NB4 (cell line): ENCODE measurements at places on chromosomes 13 and 19.
A peak's percentile ranks its signal among the peaks of the same experiment; 100 is the strongest.

- no peak for DNase-seq
These were observed 19.0 kb downstream of the PNPLA6 start for GRCh38 chr19:7554565-7554964.

DNA sequence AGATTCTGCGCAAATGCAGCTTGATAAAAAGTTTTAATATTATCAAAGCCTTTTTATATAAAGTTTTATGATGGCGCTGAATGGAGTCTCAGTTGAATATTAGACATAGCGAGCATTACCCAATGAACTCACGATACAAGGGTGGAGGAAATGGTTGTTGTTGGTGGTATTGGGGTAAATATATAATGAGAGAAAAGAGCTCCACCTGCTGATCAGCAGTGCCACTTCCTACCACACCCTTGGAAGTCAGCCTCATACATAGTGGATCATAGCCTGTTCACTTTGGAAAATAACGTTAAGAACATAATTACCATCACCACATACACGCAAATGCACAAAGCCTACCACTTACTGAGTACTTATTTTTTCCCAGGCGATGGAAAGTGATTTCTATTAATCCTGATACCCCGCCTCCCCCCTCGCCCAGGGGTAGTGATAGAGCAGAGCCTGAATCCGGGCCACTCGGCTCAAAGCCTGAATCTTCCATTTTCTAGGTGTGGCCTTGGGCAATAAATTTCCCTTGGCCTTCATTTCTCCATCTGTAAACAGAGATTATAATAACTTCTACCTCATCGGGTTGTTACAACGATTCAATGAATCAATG lies 358.3 kb downstream of the KLF5 start:
- peak; percentile 34 for DNase-seq

DNA sequence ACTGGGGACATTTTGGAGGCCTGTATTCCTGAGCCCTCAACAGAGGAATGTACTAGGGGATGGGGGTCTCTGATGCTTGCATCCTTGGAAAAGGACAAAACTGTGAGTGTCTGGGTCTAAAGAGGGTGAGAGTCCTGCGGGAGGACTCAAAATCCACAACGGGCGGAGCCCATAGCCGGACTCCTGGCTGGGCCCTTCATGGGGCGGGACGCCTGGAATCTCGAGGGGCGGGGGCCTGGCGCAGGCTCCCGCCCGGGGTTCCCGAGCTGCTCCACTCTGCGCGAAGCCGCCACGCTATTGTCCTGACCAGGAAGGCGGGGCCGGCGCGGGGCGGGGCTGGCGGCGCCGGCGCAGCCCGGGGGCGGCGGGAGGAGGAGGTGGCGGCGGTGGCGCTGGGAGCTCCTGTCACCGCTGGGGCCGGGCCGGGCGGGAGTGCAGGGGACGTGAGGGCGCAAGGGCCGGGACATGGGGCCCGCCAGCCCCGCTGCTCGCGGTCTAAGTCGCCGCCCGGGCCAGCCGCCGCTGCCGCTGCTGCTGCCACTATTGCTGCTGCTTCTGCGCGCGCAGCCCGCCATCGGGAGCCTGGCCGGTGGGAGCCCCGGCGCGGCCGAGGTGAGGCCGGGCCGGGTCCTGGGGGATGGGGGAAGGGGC lies at the start of gene APLP1:
Gene APLP1, plus strand, starts transcription at position 403 of the 651 bp plus-strand sequence. Its CDS starts 63 bp downstream, at position 466.
- peak; percentile 48 for DNase-seq

DNA sequence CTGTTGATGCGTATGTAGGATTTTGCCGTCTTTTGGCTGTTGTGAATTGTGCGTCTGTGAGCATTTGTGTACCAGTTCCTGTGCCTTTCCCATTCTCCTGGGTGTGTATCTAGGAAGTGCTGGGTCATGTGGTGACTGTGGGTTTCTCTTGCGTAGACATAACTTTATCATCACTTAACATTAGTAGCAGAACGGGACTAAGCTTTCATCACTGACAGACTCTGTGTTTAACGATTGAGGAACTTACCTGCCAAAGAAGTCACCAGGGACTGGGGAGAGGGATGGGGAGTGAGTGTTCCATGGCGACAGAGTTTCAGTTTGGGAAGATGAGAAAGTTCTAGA lies 15.0 kb downstream of the FZR1 start:
- no peak for DNase-seq

- no peak for DNase-seq
These were observed 952.4 kb downstream of the PCDH17 start for GRCh38 chr13:58583966-58584365.

- DNase-seq, result no peak
These were observed 555 bp downstream of the SAMD4B start for GRCh38 chr19:39342647-39343305.

DNA sequence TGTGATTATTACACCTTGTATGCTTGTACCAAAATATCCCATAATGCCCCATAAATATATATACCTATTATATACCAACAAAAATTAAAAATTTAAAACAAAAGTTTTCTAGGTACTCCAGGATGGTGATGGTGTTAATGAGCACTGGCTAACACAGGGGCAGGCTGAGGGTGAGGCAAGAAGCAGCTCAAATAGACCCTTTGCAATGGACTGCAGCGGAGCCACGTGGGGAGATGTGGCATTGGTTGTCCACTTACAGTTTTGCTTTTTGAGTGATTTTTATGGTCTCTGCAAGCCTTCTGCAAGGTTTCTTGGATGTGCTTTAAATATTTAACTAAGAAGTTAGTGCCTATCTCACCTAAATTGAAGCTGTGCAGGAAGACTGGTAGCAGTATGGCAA lies 132.9 kb downstream of the RAP2A start:
- peak; percentile 17 for DNase-seq

- no peak for DNase-seq
These were observed 15.9 kb upstream of the EPHX3 start for GRCh38 chr19:15248106-15248505.

DNA sequence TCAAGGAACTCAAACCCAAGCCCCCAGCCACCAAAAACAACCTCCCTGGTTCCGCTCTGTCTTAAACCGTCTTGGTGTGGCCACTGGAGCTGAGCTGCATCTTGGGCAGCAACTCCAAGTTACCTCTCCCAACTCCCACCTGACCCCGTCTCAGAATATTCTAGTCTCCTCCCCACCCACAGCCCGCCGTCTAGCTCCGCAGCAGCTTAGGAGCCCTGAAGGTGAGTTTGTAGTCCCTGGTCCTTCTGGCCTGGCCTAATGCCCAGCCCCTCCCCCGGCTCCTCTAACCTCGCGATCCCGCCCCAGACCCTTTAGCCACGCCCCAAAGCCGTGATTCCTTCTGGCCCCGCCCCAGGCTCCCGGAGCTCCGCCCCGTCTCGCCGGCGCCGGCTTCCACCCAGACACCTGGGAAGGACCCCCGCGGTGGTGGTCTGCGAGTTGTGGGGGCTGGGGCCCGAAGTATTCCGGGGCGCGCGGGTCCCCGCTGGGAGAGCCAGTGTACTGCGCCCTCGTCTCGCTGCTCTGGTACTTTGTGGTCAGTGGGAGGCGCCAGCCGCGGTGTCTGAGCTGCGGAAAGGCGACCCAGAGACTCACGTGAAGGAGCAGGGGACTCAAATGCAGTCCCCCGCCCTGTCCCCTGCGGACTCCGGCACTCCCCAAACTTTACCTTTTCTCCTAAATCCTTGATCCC lies 2.5 kb upstream of the LHB start:
- peak; percentile 46 for DNase-seq

DNA sequence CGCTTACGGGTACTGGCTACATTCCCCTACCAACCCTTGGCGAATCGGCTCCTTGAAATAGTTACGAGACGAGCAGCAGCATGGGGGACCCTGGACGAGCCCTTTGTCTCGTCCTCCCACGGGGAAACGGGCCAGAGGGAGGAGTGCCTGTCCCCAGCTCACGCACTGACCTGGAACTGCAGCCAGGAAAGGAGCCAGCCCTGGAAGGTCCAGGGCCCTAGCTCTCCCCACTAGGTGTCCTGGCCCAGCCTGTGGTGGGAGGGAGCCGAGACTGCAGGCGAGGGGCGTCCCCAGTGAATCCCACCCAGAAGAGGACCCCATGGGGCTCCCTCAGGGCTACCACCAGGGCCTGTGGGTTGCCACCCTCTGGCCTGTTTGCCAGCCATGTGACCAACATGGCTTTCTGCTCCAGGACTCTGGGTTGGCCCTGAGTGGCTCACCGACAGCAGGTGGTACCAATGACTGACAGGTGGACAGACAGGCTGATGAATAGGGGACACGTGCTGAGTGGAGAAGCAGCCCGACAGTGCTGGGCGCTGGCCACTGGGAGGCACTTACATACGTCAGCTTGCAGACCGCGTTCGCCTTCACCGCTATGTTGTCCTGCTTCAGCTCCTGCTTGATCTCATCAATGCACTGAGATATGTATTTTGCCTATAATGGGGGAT lies 13.2 kb downstream of the AP3D1 start:
- no peak for DNase-seq

DNA sequence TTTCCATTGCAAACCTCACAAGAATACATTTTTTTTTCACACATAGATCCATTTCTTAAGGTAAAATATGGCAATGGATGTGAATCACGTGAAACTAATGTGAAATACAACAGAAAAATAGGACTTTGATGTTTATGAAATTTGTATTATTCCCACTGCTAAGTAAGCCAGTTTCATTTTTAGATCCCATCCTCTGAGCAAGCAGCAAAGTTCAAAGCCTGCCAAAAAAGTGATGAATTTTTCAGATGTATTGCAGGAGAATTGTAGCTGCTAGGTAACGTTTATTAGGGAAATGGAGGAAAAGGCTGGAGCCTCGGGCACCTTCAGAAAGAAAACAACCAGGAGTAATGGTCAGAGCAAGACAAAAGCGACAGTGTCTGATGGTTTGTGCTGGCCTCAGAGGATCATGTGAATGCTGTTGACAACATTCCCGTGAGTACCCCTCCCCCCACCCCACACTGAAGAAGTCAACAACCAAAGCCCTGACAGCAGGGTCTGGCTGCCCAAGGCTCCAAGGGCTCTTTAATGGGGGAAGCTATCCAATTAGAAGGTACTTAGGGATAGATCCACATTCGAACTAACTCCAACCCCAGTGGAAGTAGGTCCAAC lies 95.5 kb downstream of the OXGR1 start:
- DNase-seq, result no peak

- DNase-seq, result no peak
These were observed 163.7 kb upstream of the KL start for GRCh38 chr13:32852526-32852925.

DNA sequence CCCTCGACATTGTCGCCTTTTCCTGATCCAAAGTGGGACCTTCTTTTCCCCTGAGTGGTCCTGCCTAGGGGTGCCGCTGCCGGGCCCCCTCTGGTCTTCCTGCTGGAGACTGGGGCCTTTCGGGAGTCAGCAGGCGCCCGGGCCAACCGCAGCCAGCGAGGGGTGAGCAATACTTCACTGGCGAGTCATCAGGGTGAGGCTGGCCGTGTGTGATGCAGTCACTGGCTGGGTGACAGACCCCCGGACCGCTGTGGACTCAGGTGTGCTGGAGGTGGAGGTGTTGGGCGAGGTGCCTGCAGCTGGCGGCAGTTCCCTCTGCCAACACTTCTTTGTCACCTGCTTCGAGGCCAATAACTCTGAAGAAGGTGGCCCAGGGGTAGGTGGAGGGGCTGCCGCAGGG lies 1.5 kb upstream of the CGB5 start:
- DNase-seq, result no peak

GRCh38 chr13:45481688-45482087 lies 16.9 kb downstream of the COG3 start:
- no peak for DNase-seq

DNA sequence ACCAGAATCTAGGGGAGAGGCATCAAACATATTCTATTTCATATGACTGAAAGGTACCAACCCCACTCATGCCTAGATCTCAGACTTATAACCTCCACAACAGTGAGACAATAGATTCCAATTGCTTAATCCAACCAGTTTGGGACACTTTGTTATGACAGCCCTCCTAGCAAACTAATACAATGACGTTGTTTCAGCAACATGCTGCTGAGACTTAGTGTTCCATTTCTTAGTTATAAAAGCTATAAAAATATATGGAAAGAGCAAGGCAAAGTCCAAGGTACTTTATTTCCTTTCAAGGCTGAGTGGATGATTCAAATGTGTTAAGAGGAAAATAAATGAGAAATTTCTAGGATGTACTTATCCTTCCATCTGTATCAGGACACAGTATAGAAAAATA lies 352.0 kb downstream of the FGF14 start:
- DNase-seq, result no peak

GRCh38 chr13:109235901-109236300 lies 550.5 kb downstream of the IRS2 start:
- DNase-seq, result no peak

DNA sequence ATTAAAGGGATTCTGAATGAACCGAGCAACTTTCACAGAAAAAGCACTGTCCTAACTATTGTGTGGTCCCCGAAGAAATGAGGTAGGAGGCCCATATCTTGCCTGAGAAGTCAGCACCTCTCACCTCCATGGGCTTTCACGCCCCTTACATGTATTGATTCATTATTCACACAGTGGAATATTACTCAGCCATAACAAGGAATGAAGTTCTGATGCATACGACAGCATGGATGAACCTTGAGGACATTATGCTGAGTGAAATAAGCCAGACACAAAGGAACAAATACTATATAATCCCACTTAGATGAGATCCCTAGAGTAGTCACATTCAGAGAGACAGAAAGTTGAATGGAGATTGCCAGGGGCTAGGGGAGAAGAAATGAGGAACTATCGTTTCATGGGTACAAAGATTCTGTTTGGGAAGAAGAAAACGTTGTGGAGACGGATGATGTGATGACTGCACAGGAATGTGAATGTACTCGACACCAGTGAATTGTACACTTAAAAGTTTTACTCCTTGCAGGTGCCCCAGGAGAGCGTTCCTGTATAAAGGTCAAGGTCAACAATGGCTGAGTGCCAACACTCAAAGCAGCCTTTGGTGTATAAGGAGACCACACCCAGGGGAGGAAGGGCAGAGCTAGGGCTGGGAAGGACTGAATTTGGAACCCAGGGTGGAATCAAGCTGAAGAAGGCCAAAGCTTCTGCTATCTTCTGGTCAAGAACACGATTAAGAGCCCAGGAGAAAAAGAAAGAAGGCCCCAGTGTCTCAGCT lies 22.5 kb downstream of the ZIC5 start:
- no peak for DNase-seq

DNA sequence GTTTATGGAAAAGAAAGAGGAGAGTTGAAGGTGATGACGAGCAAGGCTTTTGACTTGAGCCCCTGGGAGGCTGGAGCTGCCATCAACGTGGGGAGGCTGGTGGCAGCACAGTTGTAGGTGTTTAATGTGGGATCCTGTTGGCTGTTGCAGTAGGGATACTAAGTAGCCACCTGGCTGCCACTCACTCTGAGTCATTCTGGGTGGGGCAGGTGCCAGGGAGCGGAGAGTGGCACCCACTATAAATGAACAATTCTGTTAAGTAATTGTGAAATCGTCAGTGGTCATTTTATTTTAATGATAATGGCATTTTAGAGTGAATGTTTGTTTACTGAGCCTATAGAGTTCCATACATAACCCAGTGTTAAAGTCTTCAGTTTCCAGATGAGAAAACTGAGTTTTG lies 9.8 kb downstream of the ZNF317 start:
- no peak for DNase-seq
